ENCODE measurements at places on chromosomes 11 and 22.
A peak's percentile ranks its signal among the peaks of the same experiment; 100 is the strongest.

GRCh38 chr11:131710511-131710910, 340.1 kb downstream of the NTM start:
- no peak for DNase-seq

GRCh38 chr11:86176165-86176884, 68.2 kb upstream of the EED start:
- peak; percentile 48 for DNase-seq

DNA sequence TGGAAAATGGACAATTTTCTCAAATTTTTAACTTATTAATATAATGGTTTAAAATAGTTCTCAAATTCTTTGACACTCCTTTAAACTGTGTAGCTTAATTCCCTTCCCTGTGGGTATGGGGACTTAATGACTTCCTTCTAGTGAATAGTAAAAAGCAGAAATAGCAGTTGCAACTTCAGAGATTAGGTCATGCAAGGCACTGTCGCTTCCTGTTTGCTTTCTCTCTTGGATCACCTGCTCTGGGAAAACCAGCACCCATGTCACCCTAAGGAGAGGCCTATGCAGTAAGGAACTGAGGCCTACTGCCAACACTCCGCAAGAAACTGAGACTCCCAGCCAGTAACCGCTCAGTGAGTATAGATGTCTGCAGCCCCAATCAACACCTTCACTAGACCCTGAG, 5.5 kb upstream of the PANX3 start:
- DNase-seq = no peak

DNA sequence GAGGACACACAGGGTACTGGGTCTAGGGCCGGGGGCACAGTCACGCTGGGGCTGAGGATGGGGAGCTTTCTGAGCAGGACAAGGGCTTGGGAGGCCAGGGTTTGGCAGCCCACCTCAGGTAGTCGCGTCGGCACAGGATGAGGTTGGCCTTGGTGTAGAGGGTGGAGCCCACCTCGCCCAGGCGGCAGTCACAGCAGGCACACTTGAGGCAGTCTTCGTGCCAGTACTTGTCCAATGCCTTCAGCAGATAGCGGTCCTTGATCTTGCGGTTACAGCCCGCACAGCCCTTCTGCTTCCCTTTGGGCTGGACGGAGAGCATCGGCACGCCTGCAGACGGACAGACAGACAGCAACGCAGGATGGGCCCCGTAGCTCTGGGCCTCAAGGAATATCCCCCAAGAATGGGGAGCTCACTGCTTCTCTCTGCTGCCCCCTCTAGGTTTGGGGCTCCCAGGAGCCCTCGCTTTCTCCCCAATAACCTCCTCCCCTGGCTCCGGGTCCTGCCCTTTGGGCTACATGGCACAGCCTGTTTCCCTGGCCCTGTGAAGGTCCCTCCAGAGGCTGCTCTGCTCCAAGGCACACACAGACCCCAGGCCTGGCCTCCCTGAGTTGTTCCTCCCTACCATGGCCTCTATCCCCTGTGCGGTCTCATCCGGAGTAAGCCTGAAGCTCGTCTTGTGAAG, 33.4 kb downstream of the LMO1 start:
- no peak for DNase-seq

DNA sequence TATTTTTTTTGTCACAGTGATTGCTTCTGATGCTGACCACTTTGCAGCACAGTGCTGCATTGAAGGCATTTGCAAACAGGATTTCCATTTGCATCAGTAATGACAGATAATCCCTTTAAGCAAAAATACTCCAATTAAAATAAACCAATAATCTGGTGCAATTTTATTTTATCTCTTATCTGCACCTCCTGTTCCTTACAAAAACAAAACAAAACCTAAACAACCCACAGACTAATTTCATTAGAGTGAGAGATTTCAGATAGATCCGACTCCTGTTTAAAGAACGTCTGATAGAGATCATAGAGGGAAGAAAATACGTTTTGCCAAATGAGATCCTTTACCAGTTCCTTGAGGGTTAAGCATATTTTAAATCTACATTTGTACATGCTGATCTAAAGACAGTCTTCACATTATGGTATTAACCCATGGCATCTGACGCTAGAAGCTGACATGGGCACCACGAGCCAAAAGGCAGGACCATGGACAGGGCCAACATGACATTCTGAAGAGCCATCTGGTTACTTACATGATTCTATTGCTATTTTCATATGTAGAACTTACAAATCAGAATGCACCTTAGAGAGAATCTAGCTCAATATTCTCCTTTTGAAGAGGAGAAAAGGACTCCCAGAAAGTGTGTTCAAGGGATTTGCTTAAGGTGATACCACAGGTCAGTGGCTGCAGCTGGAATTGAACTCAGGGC, 286.2 kb upstream of the NARS2 start:
- DNase-seq = no peak

- no peak for DNase-seq
Measured at GRCh38 chr11:105208019-105208418, 68.5 kb upstream of the CARD18 start.

DNA sequence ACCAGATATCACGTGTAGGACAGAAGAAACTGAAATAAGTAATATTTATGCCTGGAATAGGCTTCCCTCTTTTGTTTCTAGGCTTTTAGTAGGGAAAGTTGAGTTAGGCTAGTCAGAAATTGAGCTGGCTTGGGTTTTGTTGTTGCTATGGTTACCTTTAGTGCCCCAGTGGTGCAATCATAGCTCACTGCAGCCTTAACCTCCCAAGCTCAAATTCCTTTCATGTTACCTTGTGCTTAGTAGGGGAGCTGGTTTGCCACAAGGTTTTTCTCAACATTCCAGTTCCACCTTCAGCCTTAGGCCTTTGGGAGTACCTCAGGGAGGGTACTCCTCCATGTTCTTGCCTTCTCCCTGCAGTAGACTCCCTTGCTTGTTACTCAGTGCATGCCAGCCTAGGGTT, 69.1 kb upstream of the SUSD2 start:
- DNase-seq = no peak

DNA sequence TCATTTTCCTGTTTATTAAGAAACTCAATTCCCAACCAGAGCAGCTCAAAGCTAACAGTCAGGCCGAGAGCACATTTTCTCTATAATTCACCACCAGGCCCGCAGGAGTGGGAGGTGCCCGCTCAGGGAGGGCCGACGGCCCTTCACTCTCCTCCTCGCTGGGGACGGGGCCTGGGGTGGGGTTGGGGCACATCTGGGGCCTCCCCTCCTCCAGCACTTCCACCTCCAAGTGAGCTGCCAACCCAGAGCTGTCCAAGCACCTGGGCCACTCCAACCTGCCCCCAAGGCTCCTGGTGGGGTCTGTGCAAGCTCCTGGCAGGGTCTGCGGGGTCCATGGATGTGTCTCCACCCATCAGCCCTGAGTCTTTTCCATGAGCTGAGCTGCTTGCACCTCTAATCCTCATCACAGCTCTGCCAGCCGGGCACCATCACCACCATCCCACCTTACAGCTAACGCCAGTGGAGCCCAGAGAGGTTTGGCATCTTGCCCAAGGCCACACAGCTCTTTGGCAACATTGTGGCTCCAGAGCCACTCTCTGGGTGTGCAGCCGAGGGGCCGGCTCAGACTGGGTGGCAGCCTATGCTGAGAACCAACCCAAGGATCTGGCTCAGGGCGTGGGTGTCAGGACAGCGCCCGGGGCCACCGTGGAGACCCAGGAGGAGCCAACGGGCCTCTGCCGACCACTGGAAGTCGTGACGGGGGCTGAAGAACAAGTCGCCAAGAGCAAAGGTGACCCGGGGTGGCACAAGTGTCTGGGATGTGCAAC, 193.5 kb downstream of the BRD1 start:
- DNase-seq = no peak

DNA sequence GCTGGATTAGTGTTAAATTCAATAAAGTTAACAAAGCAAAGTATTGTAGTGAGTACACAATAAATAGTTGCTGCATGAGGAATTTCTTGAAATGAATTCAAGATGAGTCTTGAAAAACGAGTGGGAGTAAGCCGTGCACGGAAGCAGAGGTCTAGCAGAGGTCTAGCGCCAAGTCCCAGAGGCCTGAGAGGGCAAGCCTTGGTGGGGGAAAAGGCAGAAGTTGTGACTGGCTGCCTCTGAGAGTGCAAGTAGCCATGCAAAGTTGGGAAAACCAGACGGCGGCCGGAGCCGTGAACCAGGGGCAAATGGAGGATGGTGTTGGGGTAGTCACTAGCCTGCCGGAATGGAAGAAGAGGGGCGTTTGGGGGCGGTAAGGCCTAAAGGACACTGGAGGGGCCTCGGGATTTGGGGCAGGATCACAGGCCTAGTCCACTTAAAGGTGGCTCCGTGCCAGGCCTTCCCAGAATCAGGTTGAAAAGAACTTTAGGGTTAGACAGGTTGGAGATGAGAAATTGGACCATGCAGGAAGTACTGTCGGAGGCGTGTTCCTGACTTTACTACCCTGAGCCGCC, 379 bp upstream of the SLC3A2 start:
- peak; percentile 74 for DNase-seq

DNA sequence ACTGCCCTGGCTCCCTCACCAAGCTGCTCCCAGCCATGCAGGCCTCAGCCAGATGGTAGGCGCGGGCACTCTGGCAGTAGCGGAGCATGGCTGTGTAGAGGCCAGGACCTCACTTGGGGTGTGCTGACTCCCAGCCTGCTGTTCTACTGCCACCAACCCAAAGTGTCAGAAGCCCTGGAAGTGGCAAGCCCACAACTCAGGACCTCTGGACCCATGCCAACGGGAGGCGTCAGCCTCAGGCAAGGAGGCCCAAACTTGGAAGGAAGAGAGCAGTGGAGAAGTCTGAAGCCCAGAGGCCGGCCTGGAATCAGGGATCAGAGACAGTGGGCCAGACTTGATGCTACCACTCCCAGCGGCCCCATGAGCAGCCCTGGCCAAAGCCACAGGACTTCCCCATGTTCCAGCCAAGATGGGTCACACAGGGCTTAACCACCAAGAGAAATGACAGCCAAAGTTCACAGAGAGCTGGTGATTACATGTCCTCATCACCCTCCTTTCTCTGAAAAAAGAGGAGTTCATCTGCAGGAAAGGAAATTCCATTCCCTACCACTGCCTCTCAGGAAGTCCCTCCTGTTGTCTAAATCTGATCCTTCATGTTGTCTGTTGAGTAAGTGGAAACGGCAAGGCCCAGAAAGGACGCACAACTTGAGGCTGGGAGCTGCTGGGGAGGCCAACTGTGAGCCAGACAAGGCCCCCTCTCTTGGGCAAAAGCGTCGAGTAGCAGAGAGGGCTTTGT, 4.4 kb downstream of the ARRB1 start:
- DNase-seq = no peak

- peak; percentile 52 for DNase-seq
Measured at GRCh38 chr11:35525501-35526175, at the start of gene PAMR1. Gene PAMR1, minus strand, starts transcription at chr11:35525616. Its CDS starts 31 bp downstream, at chr11:35525585.

DNA sequence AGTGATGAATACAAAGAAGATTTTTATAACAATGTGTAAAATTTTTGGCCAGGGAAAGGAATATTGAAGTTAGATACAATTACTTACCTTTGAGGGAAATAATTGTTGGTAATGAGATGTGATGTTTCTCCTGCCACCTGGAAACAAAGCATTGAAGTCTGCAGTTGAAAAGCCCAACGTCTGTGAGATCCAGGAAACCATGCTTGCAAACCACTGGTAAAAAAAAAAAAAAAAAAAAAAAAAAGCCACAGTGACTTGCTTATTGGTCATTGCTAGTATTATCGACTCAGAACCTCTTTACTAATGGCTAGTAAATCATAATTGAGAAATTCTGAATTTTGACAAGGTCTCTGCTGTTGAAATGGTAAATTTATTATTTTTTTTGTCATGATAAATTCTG, 5.3 kb downstream of the BIRC3 start:
- DNase-seq = no peak

DNA sequence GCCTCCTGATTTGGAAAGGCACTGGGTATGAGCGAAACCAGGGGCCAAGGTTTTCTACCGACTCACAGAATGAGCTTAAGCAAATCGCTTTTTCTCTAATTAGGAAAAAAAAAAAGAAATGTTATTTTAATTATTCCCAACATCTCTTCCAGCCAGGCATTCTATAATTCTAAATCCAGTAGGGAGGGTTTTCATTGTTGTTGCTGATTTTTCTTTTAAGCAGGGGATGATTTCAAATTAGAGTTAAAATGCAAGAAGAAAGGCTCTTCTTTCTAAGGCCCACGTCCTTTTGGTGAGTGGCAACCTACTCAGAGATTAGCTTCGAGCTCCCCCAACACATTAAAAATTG, 8.9 kb downstream of the MYH9 start:
- no peak for DNase-seq

GRCh38 chr22:42758931-42759629, 38.4 kb upstream of the A4GALT start:
- no peak for DNase-seq

- no peak for DNase-seq
Measured at GRCh38 chr11:87736928-87737327, 438.3 kb downstream of the RAB38 start.

DNA sequence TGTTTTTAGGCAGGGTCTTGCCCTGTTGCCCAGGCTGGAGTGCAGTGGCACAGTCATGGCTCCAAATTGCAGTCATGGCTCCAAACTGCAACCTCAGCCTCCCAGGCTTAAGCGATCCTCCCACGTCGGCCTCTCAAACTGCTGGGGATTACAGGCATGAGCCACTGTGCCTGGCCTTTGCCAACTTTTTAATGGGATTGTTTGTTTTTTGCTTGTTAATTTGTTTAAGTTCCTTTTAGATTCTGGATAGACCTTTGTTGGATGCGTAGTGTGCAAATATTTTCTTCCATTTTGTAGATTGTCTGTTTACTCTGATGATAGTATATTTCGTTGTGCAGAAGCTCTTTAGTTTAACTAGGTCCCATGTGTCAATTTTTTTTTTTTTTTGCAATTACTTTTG, 10.0 kb upstream of the SCGB1D1 start:
- no peak for DNase-seq

DNA sequence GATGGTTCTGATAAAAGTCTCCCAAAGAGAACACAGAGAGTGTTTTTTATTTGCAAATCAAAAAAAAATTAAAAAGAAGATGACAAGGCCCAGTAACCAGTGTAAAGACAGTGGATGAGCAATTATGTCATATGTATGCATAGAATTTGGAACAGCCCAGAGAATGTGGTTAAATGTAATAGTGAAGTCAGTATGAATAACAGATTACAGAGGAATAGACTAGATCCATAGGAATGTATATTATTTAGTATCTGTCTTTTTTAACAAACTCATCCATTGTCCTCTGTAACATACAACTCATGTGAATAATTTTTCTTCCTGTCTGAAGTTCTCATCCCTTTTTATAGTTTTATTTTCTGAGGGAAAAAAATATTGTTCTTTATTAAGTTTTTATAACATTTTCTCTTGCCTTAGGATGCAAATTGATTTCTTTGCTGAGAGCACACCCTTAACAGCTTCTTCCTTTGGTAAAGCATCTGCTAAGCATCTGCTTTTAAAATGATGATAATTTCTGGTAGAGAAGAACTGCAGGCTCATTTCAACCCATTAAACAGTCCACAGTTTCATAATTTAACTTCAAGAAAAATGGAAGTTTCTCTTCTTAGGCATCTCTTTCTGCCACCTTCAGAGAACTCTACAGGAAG, 266.5 kb upstream of the MTNR1B start:
- no peak for DNase-seq

GRCh38 chr11:77213589-77214428, 85.8 kb downstream of the MYO7A start:
- DNase-seq = peak; percentile 15

GRCh38 chr11:108906826-108907225, 242.0 kb downstream of the DDX10 start:
- DNase-seq = no peak

Data from GM13976 (cell line).